Activated CD8-positive, alpha-beta memory T cell treated with anti-CD3 and anti-CD28 coated beads for 24 hours (primary cell): ENCODE measurements at places on chromosomes 13 and 19.

DNA sequence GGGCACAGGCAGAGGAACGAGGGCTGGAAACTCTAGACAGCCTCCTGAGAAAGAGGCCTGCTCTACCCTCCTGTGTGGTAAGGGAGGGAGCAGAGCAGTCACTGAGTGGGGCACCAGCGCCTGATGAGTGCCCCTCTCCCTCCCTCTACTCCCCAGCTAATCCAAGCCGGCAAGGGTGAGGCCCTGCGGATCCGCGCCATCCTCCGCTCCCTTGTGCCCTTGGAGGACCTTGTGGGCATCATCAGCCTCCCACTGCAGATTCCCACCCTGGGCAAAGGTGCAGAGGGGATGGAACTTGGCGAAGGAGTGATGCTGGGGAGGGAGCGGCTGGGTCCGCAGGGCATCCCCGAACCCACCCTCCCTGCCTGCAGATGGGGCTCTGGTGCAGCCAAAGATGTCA is 67.0 kb downstream of the RYR1 start:
- no peak for DNase-seq

GRCh38 chr13:109275139-109275745 is 511.1 kb downstream of the IRS2 start:
- no peak for DNase-seq

- DNase-seq: no peak
Observed at GRCh38 chr13:77358001-77358400, 31.1 kb upstream of the MYCBP2 start.

DNA sequence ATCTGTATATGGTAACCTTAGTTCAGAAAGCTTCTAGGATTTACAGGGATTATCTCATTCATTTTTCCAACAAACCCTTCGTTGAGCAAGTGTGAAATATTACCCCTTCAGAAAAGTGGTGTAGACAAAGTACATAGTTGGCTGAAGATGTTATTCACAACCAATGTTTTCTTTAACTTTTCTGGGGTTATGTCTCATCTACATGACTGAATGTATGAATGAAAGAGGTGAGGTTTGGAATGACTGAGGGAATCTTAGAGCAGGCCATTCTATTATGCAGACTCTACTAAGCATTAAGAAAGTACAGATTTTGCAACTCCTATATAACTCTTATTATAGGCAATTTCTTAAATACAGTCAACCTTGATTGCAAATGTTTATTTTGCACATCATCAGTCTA is 167.2 kb downstream of the NDFIP2 start:
- DNase-seq: no peak

- DNase-seq: no peak
Observed at GRCh38 chr13:50214514-50214913, 199.3 kb downstream of the KCNRG start.

DNA sequence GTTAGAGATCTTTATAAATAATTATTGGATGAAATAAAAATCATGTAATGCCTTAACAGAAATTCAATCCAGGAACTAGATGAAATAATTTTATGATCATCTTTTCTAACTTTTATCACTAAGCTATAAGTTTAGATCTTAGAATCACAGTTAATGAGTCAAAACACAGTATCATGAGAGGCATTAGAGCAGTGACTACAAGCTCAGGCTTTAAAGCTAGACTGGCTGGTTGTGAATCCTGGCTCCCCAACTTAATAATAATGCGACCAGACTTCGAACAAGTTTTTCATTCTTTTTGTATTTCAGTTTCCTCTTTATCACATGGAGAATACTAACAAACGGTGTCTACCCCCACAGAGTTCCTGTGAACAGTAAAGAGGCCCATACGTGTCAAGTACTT is 108.6 kb downstream of the MYCBP2 start:
- no peak for DNase-seq

- no peak for DNase-seq
Observed at GRCh38 chr13:57634839-57635165, 3.3 kb downstream of the PCDH17 start.

- no peak for DNase-seq
Observed at GRCh38 chr13:86986448-86986847, 684.7 kb upstream of the SLITRK5 start.

- no peak for DNase-seq
Observed at GRCh38 chr19:36719687-36720556, 32.5 kb downstream of the ZNF567 start.

DNA sequence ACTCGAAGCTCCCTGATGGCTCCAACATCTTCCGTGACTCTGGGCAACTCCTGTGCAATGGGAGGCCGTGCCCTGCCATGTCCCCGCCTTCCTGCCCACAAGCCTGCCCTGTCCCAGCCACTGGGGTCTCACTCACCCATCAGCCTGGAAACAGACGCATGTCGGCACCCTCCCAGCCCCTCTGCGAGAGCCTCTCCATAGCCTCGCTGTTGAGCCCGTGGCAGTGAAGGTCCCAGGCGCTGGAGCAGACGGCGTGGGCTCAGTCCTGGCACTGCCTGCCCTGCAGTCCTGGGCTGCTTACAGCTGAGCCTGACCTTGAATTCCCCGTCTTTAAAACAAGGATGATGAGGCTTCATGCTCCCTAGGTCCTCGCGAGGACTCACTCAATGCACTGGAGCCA is 37.0 kb downstream of the MCF2L start:
- no peak for DNase-seq

DNA sequence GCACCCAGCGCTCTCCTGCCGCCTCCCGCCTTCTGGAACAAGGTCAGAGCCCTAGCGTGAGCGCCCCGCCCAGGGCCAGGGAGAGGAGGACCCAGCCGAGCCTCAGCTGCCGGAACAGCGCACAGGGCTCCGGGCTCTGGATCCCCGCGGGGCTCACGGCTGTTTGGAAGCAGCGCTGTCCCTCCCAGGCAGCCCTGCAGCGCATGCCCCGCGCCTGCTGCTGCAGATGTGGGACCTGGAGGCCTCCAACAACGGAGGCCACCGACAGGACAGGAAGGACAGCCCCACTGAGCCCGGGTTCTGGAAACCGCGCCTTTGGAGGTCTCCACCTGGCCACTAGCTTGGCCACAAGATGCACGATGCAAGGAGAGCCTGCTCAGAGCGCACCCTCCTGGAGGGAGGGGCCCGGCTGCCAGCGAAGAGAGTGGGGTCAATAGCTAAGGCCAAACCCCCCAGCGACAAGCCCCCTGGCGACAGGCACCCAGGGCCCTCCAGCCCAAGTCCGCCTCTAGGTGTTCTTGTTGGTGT is 12.6 kb downstream of the ZSCAN18 start:
- no peak for DNase-seq

- DNase-seq: no peak
Observed at GRCh38 chr19:11252665-11253355, 9.5 kb downstream of the DOCK6 start.

- DNase-seq: no peak
Observed at GRCh38 chr19:38793671-38794070, 4.7 kb downstream of the LGALS7B start.

DNA sequence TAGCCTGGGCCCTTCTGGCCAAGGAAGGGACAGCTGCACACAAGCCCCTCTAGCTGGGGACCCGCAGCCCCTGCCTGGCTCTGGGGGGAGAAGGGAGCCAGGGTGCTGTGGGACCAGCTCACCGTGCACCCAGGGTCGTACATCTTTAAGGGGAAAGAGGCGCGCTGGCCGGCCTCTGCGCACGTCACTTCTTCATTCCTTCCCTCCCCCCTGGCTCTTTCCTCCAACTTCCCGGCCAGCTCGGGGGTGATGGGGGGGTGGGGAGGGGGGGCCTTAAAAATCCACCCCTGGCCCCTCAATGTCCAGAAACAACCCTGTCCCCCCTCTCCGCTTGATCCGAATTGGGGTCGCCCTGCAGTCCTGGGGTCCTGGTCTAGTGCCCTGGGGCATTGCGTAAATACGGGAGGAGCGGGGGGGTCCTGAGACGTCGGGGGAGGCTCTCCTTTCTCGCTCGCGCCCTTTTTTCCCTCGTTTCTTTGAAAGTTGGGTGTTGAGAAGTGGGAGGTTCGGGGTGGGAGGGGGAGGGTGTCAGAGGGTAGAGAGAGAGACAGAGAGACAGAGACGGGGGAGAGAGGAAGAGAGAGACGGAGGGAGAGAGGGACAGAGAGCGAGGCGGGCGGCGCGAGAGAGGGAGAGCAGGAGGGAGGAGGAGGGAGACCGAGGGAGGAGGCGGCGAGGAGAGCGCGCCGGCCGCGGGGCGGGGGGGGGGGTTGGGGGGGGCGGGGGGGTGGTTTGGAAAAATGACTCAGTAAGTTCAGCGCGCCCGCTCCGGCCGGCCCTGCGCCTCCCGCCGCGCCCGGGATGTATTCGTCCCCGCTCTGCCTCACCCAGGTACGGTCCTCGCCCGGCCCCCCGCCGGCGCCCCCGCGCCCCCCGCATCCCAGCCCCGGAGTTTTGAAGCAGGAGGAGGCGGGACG is at the start of gene NFIC:
Gene NFIC, plus strand, starts transcription at position 748 of the 917 bp plus-strand sequence. Its CDS starts 54 bp downstream, at position 802.
- DNase-seq: peak; percentile 74

DNA sequence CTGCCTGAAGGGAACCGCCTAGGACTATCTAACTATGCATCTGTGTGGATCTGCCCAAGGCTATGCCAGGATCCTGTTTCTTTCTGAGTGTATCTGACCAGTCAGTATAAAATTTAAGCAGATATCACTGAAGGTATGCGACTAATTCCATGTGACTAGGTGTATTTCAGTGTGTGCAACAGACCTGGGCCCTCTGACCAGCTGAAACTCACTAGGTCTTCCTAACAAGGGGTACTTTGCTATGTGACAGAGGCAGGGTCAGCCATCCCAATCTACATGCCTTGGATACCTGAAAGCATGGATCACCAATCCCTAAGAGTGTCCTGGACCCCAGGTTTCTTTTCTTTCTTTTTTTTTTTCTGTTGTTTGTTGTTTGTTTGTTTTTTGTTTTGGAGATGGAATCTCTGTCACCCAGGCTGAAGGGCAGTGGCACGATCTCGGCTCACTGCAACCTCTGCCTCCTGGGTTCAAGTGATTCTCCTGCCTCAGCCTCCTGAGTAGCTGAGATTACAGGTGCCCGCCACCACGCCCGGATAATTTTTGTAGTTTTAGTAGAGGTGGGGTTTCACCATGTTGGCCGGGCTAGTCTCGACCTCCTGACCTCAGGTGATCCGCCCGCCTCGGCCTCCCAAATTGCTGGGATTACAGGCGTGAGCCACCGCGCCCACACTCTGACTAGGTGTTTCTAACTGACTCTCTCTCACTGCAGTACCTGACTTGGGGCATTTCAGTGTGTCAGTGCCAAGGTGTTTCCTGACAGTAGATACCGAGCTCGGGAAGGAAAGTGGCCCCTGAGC is 43.5 kb downstream of the FCGBP start:
- DNase-seq: no peak

DNA sequence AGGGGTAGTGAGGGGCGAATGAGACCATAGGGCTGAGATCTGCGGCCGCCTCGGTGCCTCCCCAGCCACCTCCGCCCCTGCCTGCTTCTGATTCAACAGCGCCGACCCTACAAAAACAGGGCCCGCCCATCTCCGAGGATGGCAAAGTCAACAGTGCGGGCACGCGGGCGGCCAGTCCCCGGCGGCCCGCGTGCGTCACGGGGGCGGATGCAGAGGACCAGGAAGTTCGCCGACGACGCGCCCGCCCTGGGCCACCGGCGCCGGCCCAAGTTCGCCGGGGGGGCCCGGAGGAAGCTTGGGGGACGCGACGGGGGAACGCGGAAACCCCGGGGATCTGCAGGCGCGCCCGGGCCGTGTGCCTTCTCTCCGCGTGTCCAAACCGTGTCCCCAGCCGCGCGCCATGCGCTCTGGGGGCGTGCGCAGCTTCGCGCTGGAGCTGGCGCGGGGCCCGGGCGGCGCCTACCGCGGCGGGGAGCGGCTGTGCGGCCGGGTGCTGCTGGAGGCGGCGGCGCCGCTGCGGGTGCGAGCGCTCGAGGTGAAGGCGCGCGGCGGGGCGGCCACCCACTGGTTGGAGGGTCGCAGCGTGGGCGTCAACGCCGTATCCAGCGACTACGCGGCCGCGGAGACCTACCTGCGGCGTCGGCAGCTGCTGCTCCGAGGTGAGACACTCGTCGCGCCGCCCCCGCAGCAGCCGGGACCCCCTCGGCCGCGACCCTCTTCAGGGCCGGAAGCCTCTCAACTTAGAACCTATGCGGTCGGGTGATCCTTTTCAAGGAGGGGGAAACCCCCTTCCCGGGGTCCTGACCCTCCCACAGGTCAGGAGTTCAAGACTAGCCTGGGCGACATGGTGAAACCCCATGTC is 6.8 kb upstream of the ARRDC2 start:
- peak; percentile 95 for DNase-seq

DNA sequence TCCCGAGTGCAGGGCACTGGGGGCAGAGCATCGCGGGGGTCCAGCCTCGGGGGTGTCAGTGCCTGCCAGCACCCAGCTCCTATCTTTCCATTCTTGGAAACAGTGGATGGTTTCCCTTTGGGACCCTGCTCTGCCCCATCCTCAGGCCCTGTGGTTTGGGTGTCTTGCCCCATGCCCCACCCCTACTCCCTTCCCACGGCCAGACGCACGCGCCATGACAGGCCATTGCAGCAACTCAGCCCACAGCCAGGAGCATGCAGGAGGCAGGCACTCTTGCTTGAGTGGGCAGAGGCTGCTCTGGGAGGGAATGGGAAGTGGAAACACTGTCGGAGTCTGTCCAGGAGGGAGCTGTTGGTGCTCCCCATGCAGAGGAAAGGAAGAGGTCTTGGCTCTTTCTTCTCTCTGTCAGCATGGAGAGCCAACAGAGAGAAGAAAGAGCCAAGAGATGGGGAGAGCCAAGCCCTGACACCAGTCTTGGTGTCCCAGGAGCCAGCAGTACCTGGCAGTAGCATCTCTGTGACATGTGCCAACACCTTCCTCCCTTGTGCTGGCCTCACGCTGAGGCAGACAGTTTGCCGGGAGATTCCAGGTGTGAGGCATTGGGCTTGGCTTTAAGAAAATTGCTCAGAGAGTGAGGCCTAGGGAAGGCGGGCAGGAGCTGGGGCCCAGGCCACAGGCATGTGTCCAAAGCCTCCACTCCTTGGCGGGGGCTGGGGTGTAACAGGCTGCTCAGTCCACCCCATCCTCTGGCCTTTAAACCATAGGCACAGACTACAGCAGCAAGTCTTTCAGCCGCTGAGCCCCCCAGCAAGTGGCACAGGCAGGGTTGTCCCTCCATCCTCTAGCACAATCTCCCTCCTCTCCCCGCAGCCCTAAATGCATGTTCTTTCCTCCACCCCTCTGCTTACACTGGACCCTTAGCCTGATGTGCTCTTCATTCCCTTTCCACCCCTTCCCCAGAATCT is 86.7 kb upstream of the UQCRFS1 start:
- no peak for DNase-seq

DNA sequence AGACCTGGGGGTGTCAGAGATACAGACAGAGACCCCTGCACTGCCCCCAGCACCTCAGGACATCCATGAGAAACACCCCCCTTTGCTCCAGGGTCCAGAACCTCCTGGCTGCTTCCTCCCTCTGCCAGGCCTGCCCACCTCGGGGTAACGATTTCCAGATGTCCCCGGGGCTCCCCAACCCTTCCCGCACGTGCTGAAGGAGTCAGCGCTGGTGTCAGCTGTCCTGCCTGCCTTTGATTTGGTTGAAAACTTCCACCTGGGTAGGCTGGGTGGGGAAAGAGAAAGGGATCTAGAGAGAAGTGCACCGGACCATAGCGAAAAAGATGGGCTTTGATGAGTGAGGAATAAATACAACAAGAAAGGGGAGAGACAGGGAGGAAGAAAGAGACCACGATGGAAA is 1.5 kb upstream of the CGB7 start:
- no peak for DNase-seq

- no peak for DNase-seq
Observed at GRCh38 chr13:70080012-70080411, 27.6 kb upstream of the ATXN8OS start.

- no peak for DNase-seq
Observed at GRCh38 chr19:2425622-2426581, 1.5 kb downstream of the TIMM13 start.
